Erythroblast (primary cell): ENCODE measurements at places on chromosomes 6 and 20.

GRCh38 chr20:36152261-36152660 is 2.3 kb upstream of the EPB41L1 start:
- no peak for DNase-seq

- DNase-seq, result no peak
Observed at GRCh38 chr6:4114123-4114522, 21.3 kb downstream of the ECI2 start.

DNA sequence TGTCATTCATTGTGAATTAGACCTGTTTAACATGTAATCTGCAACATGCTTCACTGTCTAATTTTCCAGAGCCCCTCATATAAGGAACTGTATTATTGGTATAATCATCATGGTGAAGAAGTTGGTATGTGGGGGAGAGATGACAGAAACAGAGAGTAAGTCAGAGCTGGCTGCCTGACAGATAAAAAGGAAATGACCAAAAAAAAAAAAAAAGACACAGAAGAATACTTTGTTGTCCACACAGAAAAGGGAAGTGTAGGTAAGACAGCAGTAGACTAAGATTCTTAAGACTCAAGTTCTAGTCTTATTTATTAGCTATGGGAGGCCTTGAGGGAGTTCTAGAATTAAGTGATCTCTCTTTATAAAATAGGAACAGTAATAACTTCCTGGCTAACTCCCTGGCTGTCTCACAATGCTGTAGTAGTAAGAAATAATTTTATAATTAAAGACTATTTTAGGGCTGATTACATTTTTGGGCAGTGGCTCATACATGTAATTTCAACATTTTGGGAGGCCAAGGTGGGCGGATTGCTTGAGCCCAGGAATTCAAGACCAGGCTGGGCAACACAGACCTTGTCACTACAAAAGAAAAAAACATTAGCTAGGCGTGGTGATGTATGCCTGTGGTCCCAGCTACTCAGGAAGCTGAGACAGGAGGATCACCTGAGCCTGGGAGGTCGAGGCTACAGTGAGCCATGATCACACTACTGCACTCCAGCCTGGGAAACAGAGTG is 102.5 kb downstream of the PRL start:
- DNase-seq, result no peak

DNA sequence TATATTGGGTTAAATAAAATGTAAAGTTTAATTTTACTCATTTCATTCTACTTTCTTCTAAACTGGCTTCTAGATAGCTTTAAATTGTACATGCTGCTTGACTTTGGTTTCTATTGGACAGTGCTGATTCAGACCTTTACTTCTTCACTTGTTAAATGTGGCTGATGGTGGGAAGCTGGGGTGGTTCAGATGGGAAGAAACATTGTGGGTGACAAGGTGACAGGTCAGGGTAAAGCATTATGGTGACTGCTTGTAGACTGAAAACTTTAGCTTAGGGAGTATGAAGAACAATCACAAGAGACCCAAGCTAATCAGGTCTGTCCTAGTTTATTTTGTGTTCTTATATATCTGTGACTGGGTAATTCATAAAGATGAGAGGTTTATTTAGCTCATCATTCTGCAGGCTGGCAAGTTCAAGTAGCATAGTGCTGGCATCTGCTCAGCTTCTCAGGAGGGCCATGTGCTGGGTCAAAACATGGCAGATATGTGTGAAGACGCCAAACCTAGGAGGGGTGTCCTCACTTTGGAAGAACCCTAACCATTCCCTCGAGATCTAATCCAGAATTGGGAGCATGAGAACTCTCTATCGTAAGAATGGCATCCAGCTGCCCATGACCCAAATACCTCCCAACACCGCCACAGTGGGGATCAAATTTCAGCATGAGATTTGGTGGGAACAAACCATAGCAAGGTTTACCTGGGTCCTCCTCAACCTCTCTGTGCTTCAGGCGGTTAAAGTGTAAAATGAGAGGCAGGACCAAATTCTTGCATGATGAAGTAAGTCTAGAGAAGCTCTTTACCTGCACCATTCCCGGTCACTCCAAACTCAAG is 102.8 kb downstream of the FYN start:
- no peak for DNase-seq

- no peak for DNase-seq
Observed at GRCh38 chr6:11414176-11414963, 123.2 kb upstream of the TMEM170B start.

- no peak for DNase-seq
Observed at GRCh38 chr20:45962031-45962755, 9.8 kb downstream of the ZNF335 start.

GRCh38 chr6:51182827-51183226 is 364.2 kb downstream of the TFAP2B start:
- DNase-seq, result no peak

DNA sequence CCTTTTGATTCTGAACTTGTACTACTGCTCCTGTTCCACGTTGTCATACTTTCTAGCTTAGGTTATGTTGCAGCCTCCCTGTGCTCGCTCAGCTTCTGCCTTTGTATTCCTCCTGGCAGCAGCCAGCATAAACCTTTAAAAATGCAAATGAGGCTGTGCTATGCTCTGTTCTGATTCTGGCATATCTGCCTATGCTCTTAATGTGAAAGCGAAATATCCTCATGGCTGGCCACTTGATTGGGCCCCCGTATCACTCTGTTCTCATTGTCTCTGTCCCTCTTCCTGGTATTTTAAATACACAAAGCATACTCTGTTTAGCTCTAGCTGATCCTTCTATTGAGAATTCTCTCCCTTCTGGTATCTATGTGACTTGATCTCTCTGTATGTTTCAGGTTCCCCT is 139.0 kb downstream of the JARID2 start:
- DNase-seq, result no peak

- DNase-seq, result no peak
Observed at GRCh38 chr6:67717281-67717680, 917.8 kb upstream of the ADGRB3 start.

- no peak for DNase-seq
Observed at GRCh38 chr6:168133168-168133561, 54.2 kb upstream of the FRMD1 start.

DNA sequence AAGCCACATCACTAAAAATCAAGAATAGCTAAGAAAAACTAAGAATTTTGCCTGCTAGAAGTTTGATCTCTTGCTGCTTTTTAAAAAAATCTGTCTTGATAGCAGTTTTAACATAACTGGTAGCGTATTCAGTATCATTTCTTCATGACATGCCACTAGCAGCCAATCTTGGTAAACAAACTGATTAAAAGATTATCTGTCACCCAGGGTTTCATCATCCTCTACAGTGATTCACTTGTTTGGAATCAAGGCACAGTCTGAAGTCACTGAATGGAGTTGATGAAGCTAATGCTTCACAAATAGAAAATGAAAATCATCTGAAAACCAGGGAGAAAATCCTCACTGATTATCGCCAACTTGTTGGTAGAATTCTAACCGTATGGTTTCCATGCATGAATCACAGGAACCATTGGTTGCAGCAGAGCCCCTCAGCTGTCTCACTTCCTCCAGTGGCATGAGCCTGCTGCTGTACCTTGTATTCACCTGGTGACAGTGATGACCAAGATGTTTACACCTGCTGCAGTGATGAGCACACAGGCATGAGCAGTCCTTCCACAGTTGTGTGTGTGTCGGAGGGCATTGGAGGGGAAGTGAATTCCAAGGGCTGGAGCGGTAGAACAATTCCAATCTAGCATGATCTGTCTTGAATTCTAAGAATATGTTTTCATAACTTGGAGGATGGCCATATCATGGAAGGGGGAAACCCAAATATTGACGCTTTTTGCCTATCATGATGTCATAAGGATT is 275.0 kb downstream of the KHDC1L start:
- DNase-seq, result no peak

DNA sequence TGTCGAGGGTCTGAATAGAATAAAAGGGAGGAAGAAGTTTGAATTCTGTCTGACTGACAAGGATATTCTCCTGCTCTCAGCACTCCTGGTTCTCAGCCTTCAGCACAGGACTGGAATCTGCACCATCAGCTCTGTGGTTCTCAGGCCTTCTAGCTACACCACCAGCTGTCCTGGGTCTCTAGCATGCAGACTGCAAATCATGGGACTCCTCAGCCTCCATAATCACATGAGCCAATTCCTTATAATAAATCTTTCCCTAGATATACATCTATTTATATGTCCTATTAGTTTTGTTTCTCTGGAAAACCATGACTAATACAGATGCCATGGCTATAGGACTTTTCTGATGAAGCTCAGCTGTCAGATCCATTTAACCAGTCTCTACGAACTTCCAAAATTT is 132.8 kb upstream of the ECI2 start:
- no peak for DNase-seq

- DNase-seq, result no peak
Observed at GRCh38 chr6:6604566-6604965, 16.0 kb downstream of the LY86 start.

GRCh38 chr6:13113376-13113775 is 215.0 kb downstream of the TBC1D7 start:
- no peak for DNase-seq

DNA sequence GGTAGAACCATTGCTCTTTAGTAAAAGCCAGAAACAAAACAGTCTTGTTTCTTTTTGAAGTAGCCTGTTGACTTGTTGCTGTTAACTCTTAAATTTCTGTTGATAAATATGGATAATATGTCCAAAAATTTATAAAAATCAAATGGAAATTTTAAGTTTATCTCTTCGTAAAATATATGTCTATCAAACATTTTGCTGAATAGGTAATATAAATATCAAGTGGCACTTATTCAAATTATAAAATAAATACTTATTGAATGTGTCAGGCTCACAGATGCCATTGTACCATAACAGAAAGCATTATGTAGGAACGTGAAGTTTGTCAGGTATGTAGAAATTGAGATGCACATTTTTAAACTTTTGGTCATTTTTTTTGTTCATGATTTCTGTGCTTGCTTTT is 216.5 kb downstream of the ARID1B start:
- no peak for DNase-seq
